Left forelimb (tissue), 1 donor: ENCODE measurements at places on chromosomes 1 and 21.

DNA sequence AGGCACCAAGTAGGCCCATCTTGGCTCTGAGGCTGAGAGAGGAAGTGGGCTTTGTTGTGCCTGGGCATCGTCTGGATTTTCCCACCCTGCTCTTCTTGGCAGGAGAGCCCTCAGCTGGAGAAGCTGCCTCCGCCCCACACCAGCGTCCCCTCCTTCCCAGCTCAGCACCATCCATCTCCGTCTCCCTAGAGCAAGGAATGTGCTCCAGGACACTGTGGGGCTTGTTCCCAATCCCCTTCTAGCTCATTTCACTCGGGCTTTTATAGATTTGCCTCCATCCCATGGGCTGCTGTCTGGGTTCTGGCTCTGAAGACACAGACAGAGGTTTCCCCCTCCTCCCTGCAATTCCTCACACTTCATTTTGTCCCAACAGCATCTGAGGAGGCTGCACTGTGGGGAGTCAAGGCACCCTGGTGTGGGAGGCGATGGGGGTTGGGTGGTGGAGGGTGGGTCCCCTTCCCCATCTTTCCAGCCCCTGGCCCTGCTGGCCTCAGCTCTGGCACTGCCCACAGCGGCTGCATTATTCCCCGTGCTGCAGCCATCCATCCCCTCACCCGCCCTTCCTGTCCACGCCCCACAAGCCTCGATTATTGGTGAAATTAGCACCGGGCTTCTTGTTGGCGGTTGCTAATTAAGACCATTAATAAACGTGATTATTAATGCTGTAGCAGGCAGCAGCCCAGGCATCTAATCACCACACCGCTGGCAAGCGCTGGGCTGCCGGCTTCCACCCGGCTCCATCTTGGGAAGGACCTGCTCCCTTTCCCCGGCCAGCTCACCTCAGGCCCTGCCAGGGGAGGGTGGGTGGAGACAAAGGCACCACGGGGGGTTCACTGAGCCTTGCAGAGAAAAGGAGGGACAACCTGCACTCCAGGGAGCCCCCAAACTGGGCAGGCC is 21.7 kb downstream of the RHBG start:
- DNase-seq = no peak

DNA sequence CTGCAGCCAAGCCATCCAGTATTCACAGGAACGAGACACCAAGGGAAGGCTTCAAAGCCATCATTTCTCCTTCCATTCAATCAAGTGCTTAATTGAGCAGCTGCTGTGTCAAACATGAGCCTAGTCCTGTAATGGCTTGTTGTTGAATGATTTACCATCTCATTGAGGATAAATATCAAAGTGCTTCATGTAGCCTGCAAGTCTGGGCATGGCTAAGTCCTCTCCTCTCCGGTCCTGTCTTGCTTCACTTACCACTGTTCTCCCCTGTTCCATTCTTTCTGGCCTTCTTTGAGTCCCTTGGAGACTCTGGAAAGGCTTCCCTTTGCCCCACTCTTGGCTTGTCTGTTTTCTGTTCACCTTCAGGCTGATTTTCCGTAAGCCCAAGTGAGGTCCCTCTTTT is 279.8 kb downstream of the PBX1 start:
- no peak for DNase-seq

DNA sequence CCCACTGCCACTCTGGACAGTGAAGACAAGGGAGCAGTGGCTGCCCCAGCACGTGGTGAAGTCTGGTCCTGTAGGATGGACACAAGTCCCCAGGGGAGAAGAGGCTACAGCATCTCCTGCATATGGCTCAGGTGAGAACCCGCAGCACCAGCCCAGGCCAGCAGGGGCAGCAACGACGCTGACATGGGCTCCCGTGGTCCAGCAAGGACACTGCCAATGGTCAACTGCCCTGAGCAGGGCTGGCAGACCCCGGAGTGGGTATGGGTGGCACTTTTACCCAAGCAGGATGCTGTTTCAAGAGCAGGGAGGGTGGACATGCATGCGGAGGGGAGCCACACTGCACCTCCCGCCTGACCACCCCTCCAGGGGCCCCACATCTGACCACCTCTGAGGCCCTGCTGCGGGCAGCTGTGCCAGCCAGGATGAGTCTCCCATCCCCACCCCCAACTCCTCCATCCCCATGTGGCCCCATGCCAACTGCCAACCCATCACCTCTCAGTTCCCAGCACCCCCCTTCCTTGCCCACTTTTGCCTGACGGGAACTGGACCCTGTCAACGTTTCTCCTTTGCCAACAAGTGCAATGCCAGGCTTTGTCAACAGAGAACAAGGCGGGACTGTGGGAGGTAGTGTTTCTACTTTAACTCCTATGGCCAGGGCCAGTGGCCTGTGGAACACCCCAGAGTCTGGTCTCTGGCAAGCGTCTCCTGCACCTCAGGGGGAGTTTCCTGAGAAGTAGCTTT is 8.6 kb downstream of the MORN1 start:
- DNase-seq = no peak

DNA sequence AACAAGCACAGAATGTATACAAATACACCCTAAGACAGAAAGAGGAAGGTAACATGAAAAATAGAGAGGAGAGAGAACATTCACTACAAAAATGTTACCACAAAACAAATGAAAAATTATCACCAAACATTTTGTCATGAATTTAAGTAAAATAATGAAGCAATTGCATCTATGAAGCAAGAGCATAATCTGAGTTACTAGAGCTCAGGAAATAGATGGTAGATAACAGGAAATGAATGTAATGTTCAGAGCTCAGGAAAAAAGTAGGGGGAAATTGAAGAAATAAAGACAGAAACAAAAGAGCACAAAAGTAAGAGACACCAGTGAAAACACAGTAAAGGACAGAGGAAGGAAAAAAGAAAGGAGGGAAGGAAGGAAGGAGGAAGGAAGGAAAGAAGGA is 19.4 kb downstream of the SEC16B start:
- no peak for DNase-seq

- DNase-seq = no peak
These were observed 126.5 kb upstream of the RUNX3 start for GRCh38 chr1:25056536-25056935.

DNA sequence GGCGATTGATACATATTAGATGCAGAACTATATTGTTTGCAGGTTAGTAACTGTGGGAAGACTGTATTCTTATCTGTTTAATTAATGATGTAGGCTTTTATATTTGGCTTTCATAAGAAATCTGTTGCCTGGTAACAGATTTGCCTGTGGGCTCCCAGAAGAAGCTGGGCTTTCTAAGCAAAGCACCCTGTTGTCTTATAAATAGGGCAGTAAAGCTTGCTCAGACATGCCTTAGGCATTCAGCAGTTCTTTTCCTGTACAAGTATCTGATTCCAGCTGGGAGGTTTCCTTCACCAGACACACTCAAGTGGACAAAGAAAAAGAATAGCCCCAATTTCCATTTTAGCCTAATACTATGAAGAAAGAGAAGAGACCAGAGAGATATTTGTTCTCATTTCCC is 524.0 kb downstream of the LRRIQ3 start:
- no peak for DNase-seq

DNA sequence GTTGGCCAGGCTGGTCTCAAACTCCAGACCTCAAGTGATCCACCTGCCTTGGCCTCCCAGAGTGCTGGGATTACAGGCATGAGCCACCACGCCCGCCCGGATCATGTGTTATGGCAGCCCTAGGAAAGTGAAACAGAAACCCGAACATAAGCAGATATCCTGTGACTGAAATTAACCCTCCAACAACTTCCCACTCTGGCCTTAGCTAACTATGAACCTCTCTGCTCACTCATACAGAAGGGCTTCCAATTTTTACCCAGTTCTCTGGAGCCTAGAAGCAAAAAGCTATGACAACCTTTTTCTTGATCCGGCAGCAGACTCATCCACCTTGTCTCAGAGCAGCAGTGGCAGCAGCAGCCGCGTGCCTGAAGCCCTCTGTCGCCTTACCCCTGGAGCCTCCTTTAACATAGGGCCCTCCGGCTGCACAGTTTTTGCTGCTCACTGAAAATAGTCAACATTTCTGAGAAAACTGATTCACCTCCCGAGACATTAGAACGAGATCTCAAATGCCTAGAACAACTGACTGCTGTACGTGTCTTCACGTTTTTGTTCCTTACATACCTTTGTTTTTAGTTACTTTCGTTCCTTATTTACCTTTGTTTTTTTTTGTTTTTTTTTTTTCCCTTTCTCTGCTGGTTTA is 9.3 kb downstream of the CBR1 start:
- no peak for DNase-seq
